Central memory CD8-positive, alpha-beta T cell (primary cell): ENCODE measurements at places on chromosomes 4 and X.
A peak's percentile ranks its signal among the peaks of the same experiment; 100 is the strongest.

- H3K36me3 ChIP-seq: no peaks in the 10 kb centered on the region
- no peak overlapping the region for H3K4me3 ChIP-seq
- no peak overlapping the region for H3K27ac ChIP-seq
- H3K4me1 ChIP-seq: no peaks in the 10 kb centered on the region
- no peaks in the 10 kb centered on the region for H3K27me3 ChIP-seq
- DNase-seq: no peak
Measured at GRCh38 chrX:143437439-143437838, 79.8 kb downstream of the SPANXN3 start.

DNA sequence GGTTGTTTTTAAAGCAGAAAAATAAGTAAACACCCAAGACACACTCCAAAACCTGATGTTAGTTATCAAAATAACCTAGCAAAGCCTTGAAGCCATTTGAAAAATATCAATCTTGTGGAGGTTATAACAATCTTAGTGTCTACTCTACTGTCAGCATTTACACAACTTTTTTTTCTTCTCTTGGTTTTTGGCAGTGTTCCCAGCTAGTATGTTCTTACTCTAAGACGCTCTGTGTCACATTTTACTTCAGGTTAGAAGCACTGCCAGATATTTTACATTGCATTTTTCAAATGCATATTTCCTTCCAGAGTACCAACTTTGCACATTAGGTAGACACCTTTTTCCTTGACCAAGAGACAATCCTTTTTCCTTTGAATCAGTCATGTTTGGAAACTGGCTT lies 114.0 kb upstream of the INPP4B start:
- peaks cover 21% of the 10 kb centered on the region for H3K27me3 ChIP-seq
- no peaks in the 10 kb centered on the region for H3K36me3 ChIP-seq
- H3K4me1 ChIP-seq: no peaks in the 10 kb centered on the region
- DNase-seq: no peak

- H3K4me1 ChIP-seq: peaks cover 42% of the 10 kb centered on the region
- H3K27me3 ChIP-seq: no peaks in the 10 kb centered on the region
- peaks cover 25% of the 10 kb centered on the region for H3K36me3 ChIP-seq
- H3K4me3 ChIP-seq: peak overlapping the region; percentile 72
- DNase-seq: no peak
Measured at GRCh38 chrX:79165806-79166205, 21.3 kb downstream of the GPR174 start.

DNA sequence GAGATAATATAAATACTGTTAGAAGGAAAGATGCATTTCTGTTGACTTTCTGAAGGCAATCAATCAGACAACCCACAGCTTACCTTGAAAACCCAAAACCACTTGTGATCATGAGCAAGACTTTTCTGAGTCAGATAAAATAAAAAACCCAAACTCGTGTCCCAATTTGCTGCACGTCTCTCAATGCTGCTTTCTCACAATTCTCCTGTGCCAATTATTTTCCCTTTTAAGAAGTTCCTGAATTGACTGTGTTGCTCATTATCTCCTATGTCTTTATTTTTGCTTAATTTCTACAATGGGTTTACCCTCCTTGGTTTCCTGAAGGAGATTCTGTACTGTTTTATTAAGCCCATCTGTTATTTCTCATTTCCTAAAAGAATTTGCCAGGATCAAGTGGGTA lies 1891.9 kb upstream of the PCDH10 start:
- H3K36me3 ChIP-seq: no peaks in the 10 kb centered on the region
- no peak for DNase-seq
- H3K27ac ChIP-seq: no peak overlapping the region
- H3K27me3 ChIP-seq: no peaks in the 10 kb centered on the region
- H3K4me3 ChIP-seq: no peak overlapping the region

GRCh38 chrX:154730253-154730891 lies 20.5 kb downstream of the GAB3 start:
- peak overlapping the region; percentile 73 for H3K4me3 ChIP-seq
- DNase-seq: no peak
- H3K27ac ChIP-seq: peak overlapping the region; percentile 91

- peaks cover 3% of the 10 kb centered on the region for H3K27me3 ChIP-seq
- peaks cover 13% of the 10 kb centered on the region for H3K4me1 ChIP-seq
- no peak overlapping the region for H3K4me3 ChIP-seq
- H3K36me3 ChIP-seq: peaks cover 6% of the 10 kb centered on the region
Measured at GRCh38 chrX:47628982-47629381, 748 bp downstream of the CFP start.

DNA sequence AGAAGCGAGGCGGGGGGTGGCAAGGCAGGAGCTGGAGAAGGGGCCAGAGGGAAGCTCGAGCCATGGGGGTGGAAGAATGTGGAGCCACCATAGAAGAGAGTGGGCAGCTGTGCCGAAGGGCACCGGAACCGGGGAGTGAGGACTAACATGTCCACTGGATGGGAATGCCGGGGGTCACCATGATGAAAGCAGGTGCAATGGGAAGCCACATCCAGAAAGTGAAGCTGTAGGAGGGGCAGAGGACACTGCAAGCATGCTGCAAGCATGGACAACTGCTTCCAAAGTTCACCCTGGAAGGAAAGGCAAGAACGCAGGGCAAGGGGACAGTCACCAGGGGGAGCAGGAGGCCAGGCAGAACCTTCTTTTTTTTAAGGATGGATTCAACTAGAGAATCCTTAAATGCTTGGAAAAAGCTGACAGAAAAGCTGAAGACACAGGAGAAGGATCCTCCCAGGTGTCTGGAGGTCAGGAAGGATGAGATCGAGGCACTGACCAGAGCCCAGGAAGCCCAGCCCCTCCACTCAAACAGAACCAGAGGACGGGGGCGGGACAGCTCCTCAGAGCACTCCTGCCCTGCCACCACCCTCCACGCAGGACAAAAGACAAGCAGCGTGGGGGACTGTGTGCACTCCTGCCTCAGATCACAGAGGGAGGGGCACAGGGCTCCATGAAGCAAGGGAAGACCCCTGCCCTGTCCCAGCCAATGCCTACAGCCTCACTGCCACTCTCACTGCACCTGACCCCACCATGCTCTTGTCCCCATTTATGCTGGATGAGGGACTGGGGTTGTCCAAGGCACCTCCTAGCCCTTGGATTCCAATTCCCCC lies 169.2 kb downstream of the AFAP1 start:
- peak overlapping the region; percentile 73 for H3K27ac ChIP-seq
- DNase-seq: no peak
- H3K36me3 ChIP-seq: peaks cover 18% of the 10 kb centered on the region
- peaks cover 24% of the 10 kb centered on the region for H3K4me1 ChIP-seq
- H3K27me3 ChIP-seq: no peaks in the 10 kb centered on the region

DNA sequence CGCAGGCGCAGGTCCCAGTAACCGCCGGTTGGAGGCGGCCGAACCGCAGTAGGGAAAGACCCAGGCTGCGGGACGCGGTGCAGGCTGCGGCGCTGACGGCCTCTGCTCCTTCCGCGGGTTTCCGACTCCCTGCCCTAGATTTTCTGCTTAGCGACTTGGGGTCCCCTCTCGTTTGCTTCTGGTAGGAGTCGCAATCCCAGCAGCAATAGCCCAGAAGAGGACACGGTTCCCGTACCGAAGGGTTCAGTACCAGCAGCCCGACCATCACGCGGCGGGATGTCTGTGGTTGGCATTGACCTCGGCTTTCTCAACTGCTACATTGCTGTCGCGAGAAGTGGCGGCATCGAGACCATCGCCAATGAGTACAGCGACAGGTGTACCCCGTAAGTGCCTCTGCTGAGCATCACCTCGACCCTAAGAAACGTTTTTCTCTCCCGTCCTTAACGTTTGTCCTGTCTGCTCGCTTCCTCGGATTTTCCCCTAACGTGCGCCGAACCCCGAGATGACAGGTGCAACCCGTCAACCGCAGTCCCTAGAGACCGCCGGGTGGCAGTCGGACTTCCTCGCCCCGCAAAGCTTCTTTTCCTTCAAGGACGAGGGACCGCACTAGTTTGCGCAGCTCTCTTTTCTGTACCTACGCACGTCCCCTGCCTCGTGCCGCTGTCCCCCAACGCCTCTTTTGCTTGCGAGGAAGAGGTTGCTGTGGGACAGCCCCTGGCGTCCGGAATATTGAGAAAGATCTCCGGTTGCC lies at the start of gene HSPA4L:
HSPA4L (plus strand) TSS at position 48 of the 751 bp plus-strand sequence; CDS start at position 277, 229 bp downstream.
- peak within 1 kb of the TSS; percentile 50 for H3K27ac ChIP-seq
- DNase-seq: no peak
- H3K27me3 ChIP-seq: peaks cover 70% of the 10 kb centered on the region
- H3K4me3 ChIP-seq: peak within 1 kb of the TSS; percentile 77

DNA sequence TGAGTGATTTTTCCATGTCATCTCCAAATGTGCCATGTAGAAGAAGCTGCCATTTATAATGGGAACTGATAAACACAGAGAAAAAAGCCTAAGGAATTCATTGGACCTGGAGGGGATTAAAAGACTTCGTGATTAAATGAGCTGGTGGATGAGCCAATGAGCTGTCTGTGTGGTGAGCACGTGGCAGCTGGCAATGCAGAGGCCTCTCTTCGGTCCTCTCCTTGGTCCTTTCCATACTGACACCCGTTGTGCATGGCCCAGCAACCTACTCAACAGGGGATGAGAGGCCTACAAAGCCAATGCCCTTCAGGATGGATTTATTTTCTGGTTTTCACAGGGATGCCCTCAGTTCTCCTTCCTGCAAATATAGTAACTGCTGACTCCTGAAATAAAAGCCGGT lies 87.7 kb upstream of the STS start:
- H3K27ac ChIP-seq: no peak overlapping the region
- H3K36me3 ChIP-seq: peaks cover 2% of the 10 kb centered on the region
- no peaks in the 10 kb centered on the region for H3K27me3 ChIP-seq
- DNase-seq: no peak
- peaks cover 10% of the 10 kb centered on the region for H3K4me1 ChIP-seq
